Esophagus muscularis mucosa (tissue), 4 donors: ENCODE measurements at places on chromosomes 3 and 15. TPM values are rescaled to one million over a fixed set of nuclear protein-coding genes. Genes with fewer than 3 reads are reported as not detected.

The CLSTN2 gene
- 9.2 TPM for total RNA-seq

The SI gene
- total RNA-seq = not detected

The TMEM266 gene
- not detected for total RNA-seq

The TLR9 gene
- total RNA-seq = not detected

DNA sequence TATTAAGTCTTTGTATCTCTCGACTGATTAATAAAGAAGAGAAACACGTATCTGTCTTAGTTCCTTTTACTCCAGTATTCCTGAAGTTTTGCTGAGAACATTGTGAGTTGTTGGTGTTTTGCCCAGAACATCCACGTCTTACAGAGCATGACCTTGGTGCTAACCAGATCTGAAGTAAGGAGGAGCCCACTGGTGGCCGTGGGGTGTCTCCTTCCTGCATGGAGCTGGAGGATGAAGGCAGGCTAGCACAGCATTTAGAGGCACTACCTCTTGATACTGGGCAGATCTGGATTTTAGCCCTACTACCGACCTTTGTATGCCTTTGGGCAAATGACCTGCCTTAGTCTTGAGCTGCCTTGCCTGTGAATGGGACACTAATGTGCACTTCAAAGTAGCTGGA, 28.9 kb upstream of the ESYT3 start:
- no peak for DNase-seq

GRCh38 chr15:98813951-98814350, 165.6 kb downstream of the IGF1R start:
- DNase-seq = no peak

- DNase-seq = no peak
These were observed 55.7 kb upstream of the CP start for GRCh38 chr3:149277331-149277813.

DNA sequence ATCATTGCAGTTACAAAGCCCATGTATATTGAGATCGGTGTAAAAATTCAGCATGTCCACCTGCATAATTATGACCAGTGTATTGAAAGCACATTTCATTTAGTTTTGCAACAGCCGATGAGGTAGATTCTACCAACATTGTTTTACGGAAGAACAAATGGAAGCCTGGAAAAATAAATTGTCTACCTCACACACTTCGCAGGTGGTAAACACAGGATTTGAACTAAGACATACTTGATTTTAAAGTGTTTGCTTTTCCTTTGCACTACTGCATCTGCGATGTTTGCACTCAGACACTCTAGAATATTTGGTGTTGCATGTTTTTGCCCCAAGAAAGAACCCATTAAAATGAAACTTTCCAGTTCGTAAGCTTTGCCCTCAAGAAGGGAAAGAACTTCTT, 148.4 kb downstream of the PGPEP1L start:
- no peak for DNase-seq

DNA sequence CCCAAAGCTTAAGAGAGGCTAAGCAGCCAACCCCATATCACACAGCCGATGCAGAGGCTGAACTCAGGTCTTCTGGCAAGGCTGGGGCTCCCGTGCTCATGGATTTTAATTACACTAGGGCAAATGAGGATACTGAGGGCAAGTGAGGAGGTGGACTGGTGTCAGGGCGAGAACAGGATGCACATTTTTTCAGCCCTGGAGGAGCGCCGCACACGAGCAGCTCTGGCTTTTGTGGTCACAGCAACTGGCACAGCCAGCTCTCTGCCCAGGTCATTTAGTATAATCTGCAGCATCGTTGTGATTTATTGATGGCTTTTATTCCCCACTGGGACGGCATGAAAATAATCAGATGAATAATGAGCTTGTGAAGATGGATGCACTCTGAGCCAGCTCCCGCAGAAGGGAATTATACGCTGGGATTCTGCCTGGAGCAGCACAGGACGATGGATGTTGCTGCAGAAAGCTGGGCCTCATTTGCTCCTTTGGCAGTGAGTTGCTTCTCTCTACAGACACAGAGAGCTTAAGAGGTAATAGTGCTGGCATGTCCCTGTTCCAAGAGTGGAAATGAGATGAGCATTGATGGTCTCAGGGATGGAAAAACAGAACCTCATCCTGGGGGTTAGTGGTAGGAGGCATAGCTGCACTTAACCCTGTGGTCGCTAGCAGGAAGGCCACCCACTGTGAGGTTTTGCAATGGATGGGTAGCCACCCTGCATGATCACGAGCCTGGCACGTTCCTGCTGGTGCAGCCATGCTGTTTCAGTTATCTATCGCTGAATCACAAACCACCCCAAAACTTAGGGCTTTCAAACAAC, 135.4 kb downstream of the UACA start:
- DNase-seq = no peak

DNA sequence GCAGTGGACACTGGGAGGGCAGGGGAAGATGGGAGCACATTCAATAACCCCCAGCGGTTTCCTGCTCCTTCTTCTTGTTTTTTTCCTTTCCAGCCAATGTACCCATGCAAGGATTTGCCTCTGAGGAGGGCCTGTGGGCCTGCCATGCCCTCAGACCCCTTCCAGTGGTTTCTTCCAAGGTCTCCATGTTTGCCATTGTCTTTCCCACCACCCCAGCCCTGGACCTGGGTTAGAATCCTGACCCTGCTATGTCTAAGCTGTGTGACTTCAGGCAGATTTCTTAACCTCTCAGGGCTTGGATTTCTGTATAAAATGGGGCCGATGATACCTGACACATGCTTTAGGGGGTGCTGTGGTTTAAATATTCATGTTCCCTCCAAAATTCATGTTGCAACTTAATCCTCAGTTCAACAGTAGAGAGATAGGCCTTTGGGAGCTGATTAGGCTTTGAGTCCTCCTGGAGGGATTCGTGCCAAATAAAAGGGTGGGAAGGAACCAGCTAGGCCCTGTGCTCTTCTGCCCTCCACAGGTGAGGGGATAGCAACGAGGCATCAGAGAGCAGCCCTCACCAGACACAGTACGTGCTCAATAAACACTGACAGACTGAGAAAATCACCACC, 46.3 kb upstream of the FLNB start:
- no peak for DNase-seq

- DNase-seq = no peak
These were observed 19.6 kb downstream of the PPARG start for GRCh38 chr3:12308517-12308916.

GRCh38 chr3:25120665-25121064, 307.4 kb upstream of the RARB start:
- no peak for DNase-seq
